Activated T-helper 2 cell treated with anti-CD3 and anti-CD28 coated beads, Interferon-gamma antibody, Interleukin-2, Interleukin-4, amounts not matched to agents 10 μg/mL and 5 μg/mL and 100 μg/mL, durations not matched to agents 14 hours and 24 hours and 36 hours (primary cell): ENCODE measurements at places on chromosomes 5 and 9.

DNA sequence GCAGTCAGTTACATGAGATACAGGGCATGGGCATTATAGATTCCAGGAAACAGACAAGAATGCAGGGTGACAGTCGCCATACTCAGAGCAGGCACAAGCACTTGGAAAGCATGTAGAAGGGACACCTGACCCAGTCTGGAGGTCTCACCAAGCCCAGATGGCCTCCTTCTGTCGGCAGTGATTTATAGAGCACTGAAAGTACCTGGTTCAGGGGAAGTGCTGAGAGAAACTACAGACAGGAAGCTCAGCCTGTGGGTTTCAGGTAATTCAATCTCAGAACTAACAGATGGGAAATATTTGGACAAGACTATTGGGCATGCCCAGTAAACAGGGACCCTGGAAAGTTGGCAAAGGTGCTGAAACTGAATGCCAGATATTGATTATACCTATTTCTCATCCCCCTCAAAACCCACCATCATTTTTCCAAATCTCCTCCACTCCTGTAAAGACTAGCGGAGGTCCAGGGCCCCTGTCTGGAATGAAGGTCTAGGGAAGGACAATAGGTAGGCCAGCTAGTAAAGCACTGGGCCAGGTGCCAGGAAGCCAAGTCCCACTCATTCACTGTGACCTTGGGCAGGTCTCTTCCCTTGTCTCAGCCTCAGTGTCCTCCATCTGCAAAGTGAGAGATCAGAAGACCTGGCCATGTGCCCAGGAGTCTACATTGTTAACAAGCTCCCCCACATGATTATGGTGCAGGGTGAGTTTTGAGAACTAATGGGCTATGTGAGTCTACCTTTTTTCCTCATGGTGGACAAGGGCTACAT, 26.9 kb downstream of the KLHL3 start:
- DNase-seq, result no peak

- DNase-seq, result no peak
Measured at GRCh38 chr5:54867310-54867944, 118.0 kb downstream of the ESM1 start.

GRCh38 chr9:86519066-86519615, 164.9 kb upstream of the TUT7 start:
- DNase-seq, result no peak

GRCh38 chr5:37182667-37183066, 66.5 kb downstream of the CPLANE1 start:
- no peak for DNase-seq

DNA sequence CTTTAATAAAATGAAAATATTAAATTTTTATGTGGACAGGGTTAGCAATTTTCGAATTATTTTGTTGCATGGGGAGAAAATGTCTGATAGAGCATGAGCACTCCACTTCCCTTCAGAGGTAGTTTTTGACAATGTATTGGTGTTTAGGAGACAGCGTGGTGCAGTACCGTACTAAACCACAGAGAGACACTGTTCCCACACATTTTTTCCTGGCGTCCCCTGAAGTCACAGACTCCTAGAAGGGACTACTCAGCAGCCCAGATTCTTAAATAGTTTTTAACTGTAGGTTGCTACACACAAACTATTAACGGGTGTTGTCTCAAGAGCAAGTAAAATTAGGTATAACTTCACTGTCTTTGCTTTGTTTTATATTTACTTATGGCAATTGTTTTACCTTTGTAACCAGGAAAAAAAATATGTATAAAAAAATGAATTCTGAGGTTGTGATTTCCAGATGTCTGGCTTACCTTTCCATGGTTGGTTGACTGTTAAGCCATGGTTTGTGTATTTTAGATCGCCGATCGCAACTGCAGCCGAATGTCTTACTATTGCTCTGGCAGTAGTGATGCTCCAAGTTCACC, 171.2 kb downstream of the DOCK8 start:
- no peak for DNase-seq

- no peak for DNase-seq
Measured at GRCh38 chr5:17785774-17786173, 151.5 kb downstream of the TAF11L14 start.

DNA sequence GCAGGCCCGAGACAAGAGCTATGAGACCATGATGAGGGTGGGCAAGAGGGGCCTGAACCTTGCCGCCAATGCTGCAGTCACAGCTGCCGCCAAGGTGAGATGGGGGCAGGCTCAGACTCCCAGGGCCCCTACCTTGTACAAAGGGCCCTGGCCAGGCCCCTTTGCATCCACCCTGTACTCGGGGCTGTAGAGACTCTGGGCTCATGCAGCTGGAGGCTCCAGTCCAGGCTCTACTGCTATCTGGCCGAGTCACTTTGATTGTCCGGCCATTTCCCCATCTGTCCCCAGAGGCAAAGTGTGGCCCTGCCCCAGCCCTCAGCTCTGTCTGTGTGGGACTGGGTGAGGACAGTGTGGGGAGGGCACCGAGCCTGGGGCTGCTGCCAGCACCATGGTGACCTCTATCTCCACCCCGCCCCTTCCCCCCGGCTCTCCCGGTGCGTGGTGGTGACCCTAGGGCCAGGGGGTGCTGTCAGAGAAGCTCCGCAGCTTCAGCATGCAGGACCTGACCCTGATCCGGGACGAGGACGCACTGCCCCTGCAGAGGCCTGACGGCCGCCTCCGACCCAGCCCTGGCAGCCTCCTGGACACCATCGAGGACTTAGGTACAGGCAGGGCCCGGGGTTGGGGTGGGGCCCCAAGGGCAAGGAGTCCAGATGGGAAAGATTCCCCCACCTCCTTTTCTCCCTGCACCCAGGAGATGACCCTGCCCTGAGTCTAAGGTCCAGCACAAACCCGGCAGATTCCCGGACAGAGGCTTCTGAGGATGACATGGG, 6.1 kb downstream of the REEP2 start:
- no peak for DNase-seq

- DNase-seq, result no peak
Measured at GRCh38 chr5:95895771-95896170, 65.9 kb downstream of the ELL2 start.

GRCh38 chr9:77939149-77939668, 92.4 kb downstream of the GNAQ start:
- no peak for DNase-seq

GRCh38 chr5:39519079-39519478, 94.3 kb upstream of the DAB2 start:
- no peak for DNase-seq

- DNase-seq, result no peak
Measured at GRCh38 chr9:7984203-7984602, 184.6 kb upstream of the DMAC1 start.

DNA sequence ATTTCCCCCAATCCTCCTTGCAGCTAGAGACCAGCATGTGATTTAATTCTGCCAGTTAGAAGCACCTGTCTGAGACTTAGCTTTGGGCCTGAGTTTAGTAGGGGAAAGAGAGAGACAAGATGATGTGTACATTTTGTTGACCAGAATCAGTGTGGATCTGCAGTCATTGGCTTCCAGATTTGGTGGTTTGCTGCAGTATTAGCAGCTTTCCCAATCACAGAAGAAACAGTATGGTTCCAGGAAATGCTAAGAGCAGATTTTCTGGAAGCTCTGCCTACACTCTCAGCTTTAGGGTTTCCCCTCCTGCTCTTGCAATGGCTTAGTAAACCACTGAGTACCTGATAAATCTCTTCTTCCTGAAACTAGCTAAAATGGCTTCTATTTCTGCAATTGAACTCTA, 48.8 kb upstream of the FREM1 start:
- no peak for DNase-seq

- no peak for DNase-seq
Measured at GRCh38 chr9:112184221-112184620, 9.1 kb upstream of the SUSD1 start.
